ENCODE measurements at places on chromosomes 16 and 17.

GRCh38 chr16:13621639-13622038 is 298.3 kb upstream of the ERCC4 start:
- no peak for DNase-seq

GRCh38 chr16:64654178-64654577 is 467.7 kb downstream of the CDH11 start:
- no peak for DNase-seq

- no peak for DNase-seq
Observed at GRCh38 chr16:66578651-66579531, at the start of gene CMTM2. CMTM2 (plus strand) TSS chr16:66579463; CDS start chr16:66579608, 145 bp downstream.

DNA sequence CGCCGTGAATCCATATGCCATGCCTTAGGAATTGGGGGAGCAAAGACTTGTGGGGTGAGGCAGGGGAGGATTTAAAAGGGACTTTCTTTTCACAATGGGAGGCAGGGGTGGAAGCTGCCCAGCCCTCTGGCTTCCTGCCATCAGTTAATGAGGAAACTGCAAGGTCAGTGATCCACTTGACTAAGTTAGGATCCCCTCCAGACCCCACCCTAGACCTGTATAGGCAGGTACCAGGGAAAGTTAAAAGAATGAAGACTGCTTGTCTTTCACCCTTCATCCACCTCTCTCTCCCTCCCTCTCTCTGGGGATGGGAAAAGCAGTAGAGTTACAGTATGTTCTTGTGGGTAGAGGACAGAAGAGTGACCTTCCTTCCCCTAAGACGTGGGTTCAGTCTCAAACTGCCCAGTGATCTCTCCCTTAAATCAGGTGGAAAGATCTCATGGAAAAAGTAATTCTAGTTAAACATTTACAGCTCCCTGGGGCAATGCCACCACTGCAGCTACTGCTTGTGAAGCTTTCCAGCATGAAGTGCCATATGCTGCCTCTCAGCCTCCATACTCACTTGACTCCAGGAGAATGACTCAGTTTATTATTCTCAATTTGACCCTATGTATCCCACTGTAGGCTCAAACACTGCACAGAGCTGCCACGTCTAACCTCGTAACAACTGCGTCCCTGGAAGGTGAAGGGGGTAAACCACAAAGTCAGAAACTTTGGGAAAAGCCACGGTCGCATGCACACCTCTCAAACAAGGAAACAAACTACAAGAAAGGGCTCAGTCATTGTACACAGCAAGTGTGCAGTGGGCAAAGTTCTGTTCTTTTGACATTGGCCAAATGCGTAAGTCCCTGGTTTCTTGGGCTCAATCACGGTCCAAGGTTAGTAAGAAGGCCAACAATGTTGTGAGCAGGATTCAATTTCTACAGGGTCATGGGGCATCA is 1.2 kb downstream of the COA3 start:
- DNase-seq: no peak

DNA sequence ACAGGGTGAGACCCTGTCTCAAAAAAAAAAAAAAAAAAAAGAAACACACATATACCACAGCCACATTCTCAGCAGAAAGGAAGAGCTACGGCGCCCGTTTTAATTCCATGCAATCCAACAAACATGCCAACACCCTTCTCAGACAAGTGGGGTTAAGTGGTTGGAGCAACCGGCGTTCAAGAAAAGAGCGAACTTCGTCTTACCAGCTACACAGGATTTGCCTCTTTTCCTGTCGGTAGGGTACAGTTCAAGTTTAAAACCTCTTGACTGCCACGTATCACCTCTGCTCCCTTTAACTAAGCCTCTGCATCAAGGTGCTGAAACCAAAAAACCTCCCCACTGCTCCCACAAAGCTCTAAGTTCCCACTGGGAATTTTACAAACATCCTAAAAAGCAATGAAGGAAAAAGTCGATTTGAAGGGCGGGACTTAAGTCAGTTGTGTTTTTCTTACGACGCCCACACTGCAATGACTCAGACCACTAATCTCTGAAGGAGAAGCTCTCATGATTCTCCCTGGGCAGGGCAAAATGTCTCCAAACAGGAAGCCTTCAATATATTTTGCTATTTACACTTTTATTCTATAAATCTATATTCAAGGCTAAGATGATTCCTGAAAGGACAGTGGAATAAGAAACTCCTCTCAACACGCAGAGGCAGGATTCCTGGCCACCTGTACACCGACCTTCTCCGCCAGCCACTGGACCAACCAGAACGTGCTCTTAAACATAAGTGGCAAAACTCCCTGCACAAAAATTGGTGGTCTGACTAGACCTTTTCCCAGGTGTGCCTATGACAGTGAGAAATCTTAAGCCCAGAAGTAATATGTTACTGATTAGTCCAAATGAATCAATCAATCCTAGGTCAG is 18.8 kb downstream of the SRP68 start:
- DNase-seq: no peak

- no peak for DNase-seq
Observed at GRCh38 chr16:84606081-84606875, 11.6 kb downstream of the COTL1 start.

DNA sequence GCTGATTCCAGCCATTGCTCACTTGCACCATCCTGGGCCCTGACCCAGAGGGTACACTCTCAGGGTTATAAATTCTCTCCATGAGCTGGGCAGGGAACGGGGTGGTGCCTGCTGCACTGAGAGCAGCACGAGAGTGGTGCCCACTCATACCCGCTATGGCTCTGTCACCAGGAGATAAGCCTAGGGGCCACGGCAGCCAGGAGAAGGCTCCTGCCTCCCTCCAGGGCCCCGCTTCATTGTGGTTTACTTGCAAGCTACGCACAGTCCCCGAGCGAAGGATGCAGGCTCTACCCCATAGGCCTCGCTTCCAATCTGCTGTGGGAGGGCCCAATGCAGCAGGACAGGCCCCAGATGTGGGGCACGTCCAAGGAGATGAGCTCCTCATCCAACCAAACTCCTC is 48.5 kb downstream of the VAC14 start:
- DNase-seq: no peak

DNA sequence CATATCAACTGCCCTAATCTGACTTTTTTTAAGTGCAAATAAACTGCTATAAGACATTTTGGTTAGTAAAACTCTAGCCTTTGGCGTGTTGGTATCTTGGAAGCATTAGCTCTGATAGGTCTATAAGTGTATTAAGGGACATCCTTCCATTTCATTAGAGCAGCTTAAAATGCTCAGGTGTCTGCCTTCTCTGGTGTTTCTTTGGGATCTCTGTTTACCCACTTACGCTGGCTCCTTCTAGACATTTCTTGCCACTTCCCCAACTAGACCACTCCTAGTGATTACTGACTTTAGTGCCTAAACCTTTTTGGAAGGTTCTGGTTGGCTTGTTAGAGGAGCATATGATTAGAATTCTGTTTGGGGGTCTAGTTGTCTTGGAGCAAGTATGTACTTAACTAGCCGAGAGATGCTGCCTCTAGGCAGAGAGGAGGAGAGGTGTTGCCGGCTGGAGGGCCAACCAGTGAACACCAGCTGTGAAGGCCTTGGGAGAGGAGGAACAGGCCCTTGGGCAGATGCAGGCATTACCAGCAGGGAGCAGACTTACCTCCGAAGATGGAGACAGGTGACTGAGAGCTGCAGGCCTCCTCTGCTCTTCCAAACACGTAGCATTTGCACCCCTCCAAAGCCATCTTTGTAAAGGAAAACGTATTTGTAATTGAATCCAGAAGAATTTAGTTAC is 15.2 kb upstream of the CLEC18C start:
- peak; percentile 55 for DNase-seq

- DNase-seq: no peak
Observed at GRCh38 chr17:59527325-59527917, 38.0 kb upstream of the DHX40 start.

- DNase-seq: peak; percentile 87
Observed at GRCh38 chr16:48164907-48165715, 9.3 kb upstream of the ABCC12 start.

DNA sequence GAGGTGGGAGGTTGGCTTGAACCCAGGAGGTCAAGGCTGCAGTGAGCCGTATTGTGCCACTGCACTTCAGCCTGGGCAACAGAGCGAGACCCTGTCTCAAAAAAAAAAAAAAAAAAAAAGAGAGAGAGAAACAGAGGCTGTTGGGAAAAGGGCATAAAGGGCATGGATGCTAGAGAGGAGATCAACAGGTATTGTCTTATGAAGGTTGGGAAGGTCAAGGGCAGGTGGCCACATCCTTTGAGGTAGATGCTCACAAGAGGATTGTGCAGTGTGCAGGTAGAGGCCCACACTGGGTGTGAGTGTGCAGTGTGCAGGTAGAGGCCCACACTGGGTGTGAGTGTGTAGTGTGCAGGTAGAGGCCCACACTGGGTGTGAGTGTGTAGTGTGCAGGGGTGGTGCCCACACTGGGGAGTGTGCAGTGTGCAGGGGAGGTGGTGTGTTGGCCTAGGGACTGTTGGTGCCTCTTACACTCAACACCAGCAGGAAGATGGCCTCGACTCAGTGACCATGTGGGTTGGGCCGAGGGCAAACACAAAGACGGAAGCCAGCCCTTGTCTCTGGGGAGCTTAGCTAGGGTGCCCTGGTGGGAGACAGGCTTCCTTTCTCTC is 404.9 kb upstream of the TNRC6C start:
- DNase-seq: no peak

DNA sequence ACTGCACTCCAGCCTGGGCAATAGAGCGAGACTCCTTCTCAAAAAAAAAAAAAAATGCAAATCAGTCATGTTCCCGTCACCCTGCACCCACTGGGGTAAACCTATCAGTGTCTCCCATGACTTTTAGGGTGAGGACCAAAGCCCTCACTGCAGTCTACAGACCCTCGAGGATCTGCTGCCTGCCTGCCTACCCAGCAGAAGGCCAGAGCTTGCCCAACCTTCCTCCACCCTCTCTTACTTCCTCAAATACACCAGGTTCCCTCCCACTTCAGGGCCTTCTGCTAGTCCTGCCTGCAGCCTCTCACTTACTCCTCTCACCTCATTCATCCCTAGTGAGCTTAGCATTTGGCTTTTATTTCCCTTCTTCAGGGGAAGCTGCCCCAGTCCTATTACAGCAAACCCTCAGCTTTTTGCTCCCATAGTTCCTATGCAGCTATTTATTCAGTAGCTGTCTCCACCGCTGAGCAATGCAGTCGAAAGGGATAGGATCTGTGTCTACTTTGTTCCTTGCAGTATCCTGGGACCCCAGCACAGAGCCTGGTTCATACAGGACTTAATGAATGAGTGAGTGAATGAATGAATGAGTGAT is 17.8 kb upstream of the TOB1 start:
- DNase-seq: peak; percentile 24

- no peak for DNase-seq
Observed at GRCh38 chr17:55452139-55452790, 30.6 kb upstream of the MMD start.

GRCh38 chr16:1287982-1288670 is 21.3 kb upstream of the UBE2I start:
- no peak for DNase-seq

GRCh38 chr17:79010304-79010646 is 711 bp upstream of the CANT1 start:
- DNase-seq: no peak

DNA sequence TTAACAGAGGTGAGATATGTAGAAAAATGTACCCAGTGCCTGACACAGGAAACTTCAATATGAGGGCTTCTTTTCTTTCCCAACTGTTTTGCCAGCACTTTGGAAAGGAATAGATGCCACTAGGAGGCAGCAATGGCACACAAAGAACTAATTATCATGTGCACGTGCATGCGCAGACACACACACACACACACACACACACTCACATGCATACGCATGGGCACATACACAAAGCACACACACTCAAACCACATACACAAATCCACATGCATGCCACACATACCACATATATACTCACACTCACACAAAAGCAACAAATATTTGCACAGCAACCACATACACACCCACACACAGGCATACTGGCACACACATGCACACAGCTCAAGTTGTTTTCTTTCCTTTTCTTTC is 8.8 kb upstream of the CEP112 start:
- DNase-seq: peak; percentile 69

DNA sequence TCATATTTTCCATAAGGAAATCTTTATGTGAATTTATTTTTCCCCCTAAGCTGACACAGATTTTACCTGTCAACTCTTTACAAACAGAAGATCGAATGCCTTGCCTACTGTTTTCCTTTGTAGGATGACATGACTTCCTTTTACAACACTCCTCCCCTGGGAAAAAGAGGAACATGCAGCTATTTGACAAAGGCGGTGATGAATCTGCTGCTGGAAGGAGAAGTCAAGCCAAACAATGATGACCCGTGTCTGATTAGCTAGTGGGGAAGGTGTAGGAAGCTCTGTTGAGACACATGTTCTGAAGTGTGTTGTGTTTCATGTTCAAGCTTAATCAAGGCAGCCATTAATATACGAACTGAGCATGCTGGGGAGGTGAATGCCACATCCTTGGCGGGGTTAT is 238.0 kb downstream of the PHKB start:
- no peak for DNase-seq

GRCh38 chr16:90032674-90033331 is 13.5 kb upstream of the DBNDD1 start:
- no peak for DNase-seq

GRCh38 chr17:63928172-63928666 is 3.9 kb downstream of the CD79B start:
- no peak for DNase-seq

- no peak for DNase-seq
Observed at GRCh38 chr16:66036184-66036583, 330.3 kb upstream of the CDH5 start.

DNA sequence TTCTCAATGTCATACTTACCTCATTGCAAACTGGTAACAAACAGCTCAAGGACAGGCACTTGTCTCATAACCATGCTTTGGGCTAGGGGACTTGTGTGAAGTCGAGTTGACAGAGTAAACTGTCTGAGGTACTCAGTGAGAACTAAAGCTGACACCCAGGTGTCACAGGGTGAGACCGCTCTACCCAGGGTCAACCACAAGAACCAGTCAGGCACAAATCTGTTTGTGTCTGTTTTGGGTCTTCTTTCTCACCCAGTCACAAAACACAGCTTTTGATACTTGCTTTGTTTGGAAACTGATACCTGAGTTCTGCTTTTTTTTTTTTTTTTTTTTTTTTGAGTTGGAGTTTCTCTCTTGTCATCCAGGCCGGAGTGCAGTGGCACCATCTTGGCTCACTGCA is 161.1 kb downstream of the STX8 start:
- DNase-seq: no peak

GRCh38 chr16:78704416-78704815 is 605.0 kb downstream of the WWOX start:
- DNase-seq: no peak

GRCh38 chr17:50267074-50267841 is 7.0 kb upstream of the TMEM92 start:
- no peak for DNase-seq

- peak; percentile 45 for DNase-seq
Observed at GRCh38 chr16:17070882-17071592, 399.7 kb downstream of the XYLT1 start.

GRCh38 chr16:57519796-57520360 is 16.5 kb downstream of the CCDC102A start:
- peak; percentile 82 for DNase-seq

DNA sequence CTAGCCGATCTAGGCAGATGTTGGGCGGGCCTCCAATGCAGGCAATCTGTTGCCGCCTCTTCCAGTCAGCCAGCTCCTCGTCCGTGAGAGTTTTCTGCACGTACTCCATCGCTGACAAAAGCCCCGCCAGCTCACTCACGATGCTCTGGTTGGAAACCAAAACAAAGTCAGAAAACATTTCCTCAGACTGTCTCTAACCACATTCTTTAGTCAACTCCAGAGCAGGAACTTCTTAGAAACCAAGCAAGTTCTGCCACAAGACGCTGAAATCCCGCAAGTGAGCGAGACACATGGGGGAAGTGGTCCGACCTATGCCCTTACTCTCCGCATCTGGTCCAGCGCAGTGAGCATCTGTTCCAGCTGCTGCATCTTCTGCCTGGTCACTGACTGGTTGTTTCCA is 49.1 kb downstream of the STAT5A start:
- DNase-seq: no peak

- DNase-seq: no peak
Observed at GRCh38 chr17:56824503-56824902, 9.2 kb downstream of the C17orf67 start.

Data from H9 (cell line).